Heart left ventricle (tissue), 16 donors: ENCODE measurements at places on chromosomes 13 and 19.

DNA sequence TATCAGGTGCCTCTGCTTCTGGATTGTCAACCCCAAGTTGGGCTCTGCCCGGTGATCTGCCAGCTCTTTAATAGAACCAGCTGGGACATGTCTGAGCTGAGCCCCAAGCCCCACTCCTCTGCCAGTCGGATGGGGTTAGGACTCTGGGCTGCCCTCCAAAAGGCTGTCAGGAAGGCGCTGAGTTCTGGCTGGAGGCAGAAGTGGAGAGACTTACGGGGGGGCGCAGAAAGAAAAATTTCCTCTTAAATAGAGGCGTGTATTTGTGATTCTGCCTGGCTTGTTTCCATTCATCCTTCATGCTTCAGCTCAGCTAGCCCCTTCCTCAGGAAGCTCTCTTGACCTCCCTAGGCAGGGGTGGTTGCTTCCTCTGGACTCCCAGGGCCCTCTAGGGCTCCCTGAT, 985 bp upstream of the KCNK6 start:
- DNase-seq: no peak
- no peak overlapping the region for H3K4me3 ChIP-seq
- H3K27me3 ChIP-seq: no peaks in the 10 kb centered on the region
- no peaks in the 10 kb centered on the region for H3K4me1 ChIP-seq

DNA sequence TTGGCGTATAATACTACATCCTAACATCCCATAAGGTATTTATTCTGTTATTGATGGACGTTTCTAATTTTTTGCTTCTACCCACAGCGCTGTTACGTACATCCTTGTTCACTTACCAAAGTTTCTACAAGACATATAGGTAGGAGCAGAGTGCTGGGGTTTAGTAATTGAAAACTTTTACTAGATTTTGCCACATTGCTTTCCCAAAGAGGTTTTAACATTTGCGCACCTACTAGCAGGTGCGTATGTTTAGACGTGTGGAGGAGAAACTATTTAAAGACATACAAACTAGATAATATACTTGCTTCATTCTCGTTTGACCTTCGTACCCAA, 559 bp upstream of the RPL21 start:
- peaks cover 22% of the 10 kb centered on the region for H3K36me3 ChIP-seq
- H3K27ac ChIP-seq: peak overlapping the region; percentile 97
- H3K4me3 ChIP-seq: peak overlapping the region; percentile 73
- H3K27me3 ChIP-seq: no peaks in the 10 kb centered on the region
- H3K4me1 ChIP-seq: peaks cover 26% of the 10 kb centered on the region

GRCh38 chr19:11887611-11888531, at the start of gene ZNF69:
Gene ZNF69 (plus strand): TSS chr19:11887782. CDS start chr19:11887924, 142 bp downstream.
- no peaks in the 10 kb centered on the region for H3K36me3 ChIP-seq
- DNase-seq: peak; percentile 89
- peak within 1 kb of the TSS; percentile 78 for H3K4me3 ChIP-seq
- H3K27ac ChIP-seq: peak within 1 kb of the TSS; percentile 75
- peaks cover 15% of the 10 kb centered on the region for H3K4me1 ChIP-seq
- no peaks in the 10 kb centered on the region for H3K27me3 ChIP-seq

DNA sequence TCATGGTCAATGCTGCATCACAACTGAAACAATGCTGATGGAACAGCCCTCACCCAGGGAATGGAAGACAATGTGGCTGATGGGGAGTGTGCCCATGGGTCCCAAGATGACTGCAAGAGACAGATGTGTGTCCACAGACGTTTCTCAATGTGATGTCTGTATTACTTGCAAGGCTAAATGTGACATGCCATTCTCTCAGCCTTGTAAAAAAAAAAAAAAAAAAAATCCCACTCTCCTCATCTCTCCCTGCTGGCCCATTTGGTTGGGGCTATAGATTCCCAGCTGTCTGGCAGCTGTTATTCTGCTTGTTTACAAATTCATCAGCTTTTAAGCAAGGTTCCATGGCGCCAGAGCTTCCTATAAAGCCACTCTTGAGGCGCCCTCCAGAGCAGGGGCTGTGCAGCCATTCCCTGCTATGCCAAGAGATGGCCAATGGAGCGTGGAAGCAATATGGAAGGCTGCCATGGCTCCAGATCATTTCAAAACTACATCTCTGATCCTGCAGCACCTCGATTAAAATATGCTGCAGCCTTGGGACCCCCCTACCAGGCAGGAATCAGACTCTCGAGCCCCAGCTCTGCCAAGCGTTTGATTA, 294.8 kb downstream of the FOXO1 start:
- DNase-seq: no peak
- no peaks in the 10 kb centered on the region for H3K4me1 ChIP-seq
- no peaks in the 10 kb centered on the region for H3K27me3 ChIP-seq
- H3K36me3 ChIP-seq: no peaks in the 10 kb centered on the region

DNA sequence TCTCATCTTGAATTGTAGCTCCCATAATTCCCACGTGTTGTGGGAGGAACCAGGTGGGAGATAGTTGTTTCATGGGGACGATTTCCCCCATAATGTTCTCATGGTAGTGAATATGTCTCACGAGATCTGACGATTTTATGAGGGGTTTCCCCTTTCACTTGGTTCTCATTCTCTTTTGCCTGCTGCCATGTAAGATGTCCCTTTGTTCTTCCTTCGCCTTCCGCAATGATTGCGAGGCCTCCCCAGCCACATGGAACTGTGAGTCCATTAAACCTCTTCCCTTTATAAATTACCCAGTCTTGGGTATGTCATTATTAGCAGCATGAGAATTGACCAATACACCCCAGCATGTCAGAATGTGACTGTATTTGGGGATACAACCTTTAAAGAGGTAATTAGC, 3.9 kb upstream of the FPR1 start:
- no peaks in the 10 kb centered on the region for H3K36me3 ChIP-seq
- no peak for DNase-seq
- H3K27me3 ChIP-seq: peaks cover 3% of the 10 kb centered on the region
- no peak overlapping the region for H3K27ac ChIP-seq

DNA sequence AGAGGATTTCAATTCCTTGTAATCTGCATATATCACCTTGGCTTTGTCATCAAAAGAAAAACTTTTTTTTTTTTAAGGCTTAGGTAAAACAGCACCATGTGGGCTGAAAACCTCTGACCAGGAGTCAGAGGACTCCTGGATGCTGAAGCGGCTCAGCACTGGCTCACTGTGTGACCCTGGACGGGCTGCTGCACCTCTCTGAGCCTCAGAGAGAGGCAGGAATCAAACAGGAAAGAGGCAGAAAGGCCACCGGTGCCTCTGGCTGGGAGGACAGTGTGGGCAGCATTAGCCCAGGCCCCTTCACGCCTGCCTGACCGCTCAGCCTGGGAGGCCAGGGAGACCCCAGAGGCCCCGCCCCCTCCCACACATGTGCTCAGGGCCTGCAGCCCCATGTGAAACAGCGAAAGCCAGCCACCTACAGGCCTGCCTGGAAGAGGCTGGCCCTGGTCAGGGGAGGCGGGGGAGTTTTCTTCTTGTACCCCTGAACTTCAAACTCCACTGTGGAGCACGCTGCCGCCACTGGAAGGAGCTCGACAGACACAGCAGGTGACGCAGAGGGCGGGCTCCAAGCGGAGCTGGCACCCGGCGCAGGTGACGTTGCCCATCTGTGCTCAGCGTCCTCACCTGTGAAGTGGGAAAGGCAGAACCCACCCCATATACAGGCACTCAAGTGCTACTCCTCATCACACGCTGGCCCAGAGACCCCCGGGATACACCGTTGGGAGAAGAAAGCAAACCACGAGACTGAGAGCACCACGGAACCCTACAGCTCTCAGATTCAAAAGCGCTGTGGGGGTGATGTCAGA, 39.7 kb downstream of the MLLT1 start:
- no peak overlapping the region for H3K27ac ChIP-seq
- DNase-seq: no peak
- peaks cover 77% of the 10 kb centered on the region for H3K4me1 ChIP-seq
- no peaks in the 10 kb centered on the region for H3K27me3 ChIP-seq
- H3K4me3 ChIP-seq: no peak overlapping the region
- H3K36me3 ChIP-seq: no peaks in the 10 kb centered on the region

GRCh38 chr13:85541476-85541875, 257.7 kb downstream of the SLITRK6 start:
- no peaks in the 10 kb centered on the region for H3K4me1 ChIP-seq
- H3K27ac ChIP-seq: no peak overlapping the region
- no peak overlapping the region for H3K4me3 ChIP-seq
- H3K36me3 ChIP-seq: no peaks in the 10 kb centered on the region
- no peaks in the 10 kb centered on the region for H3K27me3 ChIP-seq

DNA sequence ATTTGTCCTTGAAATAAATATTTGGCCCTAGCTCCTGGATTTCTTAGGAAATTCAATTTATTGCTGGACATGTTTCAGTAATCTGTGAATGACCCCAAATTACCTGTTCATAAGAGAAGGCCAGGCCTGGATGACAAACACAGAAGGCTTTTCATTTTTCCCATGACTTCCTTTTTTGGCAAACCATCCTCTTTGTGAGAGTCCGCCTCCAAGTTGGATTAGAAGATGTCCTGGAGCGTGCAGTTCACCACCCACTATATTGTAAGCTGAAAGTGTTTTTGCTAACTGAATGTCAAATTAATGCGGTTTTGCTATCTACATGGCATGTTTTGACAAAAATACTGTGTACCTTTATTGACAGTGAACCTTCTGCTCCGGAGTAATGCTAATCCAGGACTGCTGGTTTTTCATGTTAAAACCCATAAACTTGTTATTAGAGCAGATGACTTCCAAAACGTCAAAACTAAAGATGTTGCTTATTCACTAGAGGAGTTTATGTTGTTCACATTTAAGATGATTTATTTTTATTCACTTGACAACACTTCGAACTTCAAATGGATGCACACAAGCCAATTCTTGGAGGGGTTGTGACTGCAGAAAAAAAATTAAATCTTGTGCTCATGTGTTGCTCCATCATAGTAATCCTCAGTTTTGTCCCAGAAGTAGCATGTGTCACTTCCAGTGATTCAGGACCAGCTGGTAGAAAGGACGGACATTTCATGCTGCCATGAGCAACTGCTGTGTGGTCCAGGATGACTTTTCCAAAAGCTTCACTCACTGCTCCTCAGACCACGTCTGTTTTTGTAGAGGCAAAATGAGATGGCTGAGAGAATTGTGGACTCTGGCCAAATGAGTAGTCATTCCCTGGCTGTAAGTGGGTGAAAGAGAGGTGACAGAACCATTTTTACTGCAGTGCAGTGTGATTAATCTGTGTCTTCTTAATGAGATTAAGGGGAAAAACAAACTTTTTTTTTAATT, 71.0 kb downstream of the ITGBL1 start:
- H3K27ac ChIP-seq: no peak overlapping the region
- DNase-seq: no peak
- H3K4me1 ChIP-seq: peaks cover 4% of the 10 kb centered on the region
- no peak overlapping the region for H3K4me3 ChIP-seq

- peaks cover 20% of the 10 kb centered on the region for H3K36me3 ChIP-seq
- no peak overlapping the region for H3K4me3 ChIP-seq
- H3K27me3 ChIP-seq: no peaks in the 10 kb centered on the region
- no peak for DNase-seq
- peak overlapping the region; percentile 89 for H3K27ac ChIP-seq
- H3K4me1 ChIP-seq: peaks cover 87% of the 10 kb centered on the region
Measured at GRCh38 chr19:38691938-38692457, 44.5 kb downstream of the ACTN4 start.

- H3K4me3 ChIP-seq: no peak overlapping the region
- no peaks in the 10 kb centered on the region for H3K36me3 ChIP-seq
- peaks cover 5% of the 10 kb centered on the region for H3K27me3 ChIP-seq
- H3K4me1 ChIP-seq: peaks cover 6% of the 10 kb centered on the region
- peak; percentile 82 for DNase-seq
Measured at GRCh38 chr19:8615813-8616596, 5.5 kb upstream of the ADAMTS10 start.

DNA sequence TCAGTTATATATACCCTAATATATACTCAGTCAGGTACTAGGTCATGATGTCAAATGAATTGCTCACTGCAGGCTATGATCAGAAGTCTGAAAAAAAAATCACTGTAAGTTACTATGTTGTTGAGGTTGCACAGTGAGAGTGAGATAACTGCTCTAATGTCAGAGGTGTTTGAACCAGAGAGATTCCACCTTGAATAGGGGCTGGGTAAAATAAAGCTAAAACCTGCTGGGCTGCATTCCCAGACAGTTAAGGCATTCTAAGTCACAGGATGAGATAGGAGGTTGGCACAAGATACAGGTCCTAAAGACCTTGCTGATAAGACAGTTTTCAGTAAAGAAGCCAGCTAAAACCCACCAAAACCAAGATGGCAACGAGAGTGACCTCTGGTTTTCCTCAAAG, 10.2 kb downstream of the EPSTI1 start:
- H3K4me3 ChIP-seq: no peak overlapping the region
- H3K36me3 ChIP-seq: no peaks in the 10 kb centered on the region
- no peak for DNase-seq
- no peaks in the 10 kb centered on the region for H3K27me3 ChIP-seq
- no peak overlapping the region for H3K27ac ChIP-seq

DNA sequence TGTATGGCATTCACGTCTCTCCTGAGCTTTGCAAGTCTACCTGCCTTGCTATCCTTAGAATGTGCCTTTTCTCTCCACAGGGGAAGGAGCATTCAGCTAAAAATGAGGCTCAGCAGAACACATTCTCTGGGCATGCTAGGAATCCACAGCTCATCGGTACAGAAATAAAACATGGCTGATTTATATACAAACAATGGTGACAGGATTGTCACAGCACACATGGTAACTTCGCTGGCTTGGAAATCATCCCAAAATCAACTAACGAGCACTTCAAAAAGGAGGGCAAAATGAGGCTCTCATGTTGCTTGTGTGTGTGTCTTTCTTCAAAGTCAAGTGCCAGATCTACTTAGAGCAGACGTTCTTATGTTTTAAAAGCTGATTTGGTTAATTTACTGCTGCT, 373.0 kb downstream of the FGF14 start:
- H3K36me3 ChIP-seq: no peaks in the 10 kb centered on the region
- no peak overlapping the region for H3K27ac ChIP-seq
- H3K27me3 ChIP-seq: no peaks in the 10 kb centered on the region
- DNase-seq: no peak

DNA sequence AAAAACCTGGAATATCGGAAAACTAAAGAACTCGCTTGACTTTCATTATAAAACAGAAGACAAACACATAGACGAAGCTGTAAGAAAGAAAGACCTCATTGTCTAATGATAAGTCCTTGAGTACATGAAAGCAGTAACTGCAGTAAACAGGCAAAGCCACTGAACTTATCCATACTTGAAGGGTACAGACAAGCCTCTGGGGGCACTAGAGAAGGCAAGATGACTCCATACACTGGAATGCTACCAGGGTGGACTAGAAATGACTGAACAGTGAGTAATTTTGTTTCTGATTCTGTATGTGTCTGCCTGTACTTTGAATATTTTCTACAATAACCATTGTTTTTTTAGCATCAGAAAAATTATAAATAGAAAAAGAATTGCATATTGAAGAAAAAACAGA, 507.9 kb downstream of the UQCRFS1 start:
- no peak overlapping the region for H3K4me3 ChIP-seq
- no peaks in the 10 kb centered on the region for H3K36me3 ChIP-seq
- H3K4me1 ChIP-seq: no peaks in the 10 kb centered on the region

DNA sequence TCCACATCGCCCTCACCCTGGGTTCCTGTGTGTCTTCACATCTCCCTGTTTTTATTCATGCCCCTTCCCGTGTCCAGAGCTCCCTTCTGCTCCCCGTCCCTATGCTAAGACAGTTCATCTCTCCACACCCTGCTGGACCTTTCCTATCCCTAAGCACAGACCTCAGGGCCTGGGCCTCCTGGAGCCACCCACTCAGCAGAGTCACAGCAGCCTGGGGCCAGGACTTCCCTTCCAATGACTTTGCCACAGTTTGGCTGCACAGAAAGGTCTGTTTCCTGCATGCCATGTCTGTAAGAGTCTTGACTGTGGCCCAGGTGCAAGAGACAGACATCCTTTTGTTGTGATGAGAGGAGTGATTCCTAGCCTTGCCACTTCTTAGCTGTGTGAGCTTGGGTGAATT, 470.7 kb downstream of the TSHZ3 start:
- H3K27me3 ChIP-seq: no peaks in the 10 kb centered on the region
- H3K36me3 ChIP-seq: no peaks in the 10 kb centered on the region
- no peaks in the 10 kb centered on the region for H3K4me1 ChIP-seq
- H3K4me3 ChIP-seq: no peak overlapping the region
- H3K27ac ChIP-seq: no peak overlapping the region
